ENCODE measurements at places on chromosomes 4 and X.
A peak's percentile ranks its signal among the peaks of the same experiment; 100 is the strongest.

- DNase-seq = no peak
Measured at GRCh38 chr4:154502111-154502510, 10.5 kb upstream of the DCHS2 start.

GRCh38 chrX:18924507-18925088 is 59.3 kb downstream of the PHKA2 start:
- no peak for DNase-seq

GRCh38 chr4:106266201-106266600 is 49.8 kb downstream of the TBCK start:
- DNase-seq = no peak

- no peak for DNase-seq
Measured at GRCh38 chr4:138199568-138200235, 42.4 kb downstream of the SLC7A11 start.

- DNase-seq = peak; percentile 10
Measured at GRCh38 chrX:19514791-19515614, at the start of gene MAP3K15. Gene MAP3K15 (minus strand): TSS chrX:19515508. CDS start chrX:19515261, 247 bp downstream.

- peak; percentile 39 for DNase-seq
Measured at GRCh38 chr4:26076000-26076587, 162.1 kb downstream of the SMIM20 start.

DNA sequence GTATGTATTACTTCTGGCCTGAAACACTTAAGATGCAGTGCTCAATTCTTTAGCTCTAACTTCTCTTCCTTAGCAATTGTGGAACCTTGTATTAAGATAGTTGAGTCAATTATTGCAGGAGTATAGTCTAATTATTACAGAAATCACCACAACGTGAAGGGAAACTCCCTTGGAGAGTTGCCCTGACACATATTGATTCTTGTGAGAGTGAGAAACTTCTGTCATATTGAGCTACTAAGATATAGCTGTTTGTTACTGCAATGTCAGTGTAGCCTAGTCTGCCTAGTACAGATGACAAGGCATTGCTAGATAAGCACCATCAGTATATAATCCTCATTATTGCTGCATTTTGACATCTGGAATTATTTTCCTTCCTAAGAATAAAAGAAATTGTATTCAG is 82.7 kb upstream of the TEX13C start:
- no peak for DNase-seq

DNA sequence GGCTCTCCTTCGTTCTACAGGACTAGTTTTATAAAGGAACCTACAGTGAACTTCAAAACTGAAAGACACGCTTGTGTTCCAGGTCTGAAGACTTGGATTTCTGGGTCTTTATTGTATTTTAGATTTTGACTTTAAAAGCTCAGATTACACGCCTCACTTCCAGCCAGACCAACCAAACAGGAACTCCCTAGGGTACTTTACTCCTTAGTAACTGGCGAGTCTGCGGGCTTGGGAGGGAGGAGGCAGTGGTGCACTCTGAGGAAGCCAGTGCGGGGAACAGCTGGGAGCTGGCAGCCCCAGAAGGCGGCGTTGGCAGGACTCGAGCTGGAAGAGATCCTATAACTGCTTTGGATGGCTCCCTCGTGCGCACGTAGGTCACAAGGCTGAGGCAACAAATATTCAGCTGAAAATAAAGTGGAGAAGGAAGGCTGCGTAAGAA is 391 bp upstream of the PHKA1 start:
- no peak for DNase-seq

DNA sequence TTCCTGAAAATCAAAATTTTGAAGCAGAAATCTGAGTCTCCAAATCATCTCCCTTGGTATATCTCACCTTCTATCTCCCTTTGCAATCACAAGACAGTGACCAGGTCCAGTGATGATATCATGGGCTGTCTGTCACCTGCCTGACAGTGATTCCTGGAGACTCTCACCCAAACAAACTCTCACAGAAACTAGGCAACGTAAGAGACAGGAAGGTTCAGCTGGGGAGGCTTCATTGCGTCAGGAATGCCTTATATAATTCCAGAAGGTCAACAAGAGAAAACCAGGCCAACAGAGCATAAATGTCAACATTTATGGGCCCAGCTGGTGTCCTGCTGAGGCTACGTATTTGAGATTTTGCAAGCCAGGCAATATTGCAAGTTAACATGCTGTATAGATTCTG is 412.7 kb downstream of the KCNIP4 start:
- DNase-seq = no peak

- no peak for DNase-seq
Measured at GRCh38 chrX:104877504-104877903, 311.5 kb downstream of the IL1RAPL2 start.

DNA sequence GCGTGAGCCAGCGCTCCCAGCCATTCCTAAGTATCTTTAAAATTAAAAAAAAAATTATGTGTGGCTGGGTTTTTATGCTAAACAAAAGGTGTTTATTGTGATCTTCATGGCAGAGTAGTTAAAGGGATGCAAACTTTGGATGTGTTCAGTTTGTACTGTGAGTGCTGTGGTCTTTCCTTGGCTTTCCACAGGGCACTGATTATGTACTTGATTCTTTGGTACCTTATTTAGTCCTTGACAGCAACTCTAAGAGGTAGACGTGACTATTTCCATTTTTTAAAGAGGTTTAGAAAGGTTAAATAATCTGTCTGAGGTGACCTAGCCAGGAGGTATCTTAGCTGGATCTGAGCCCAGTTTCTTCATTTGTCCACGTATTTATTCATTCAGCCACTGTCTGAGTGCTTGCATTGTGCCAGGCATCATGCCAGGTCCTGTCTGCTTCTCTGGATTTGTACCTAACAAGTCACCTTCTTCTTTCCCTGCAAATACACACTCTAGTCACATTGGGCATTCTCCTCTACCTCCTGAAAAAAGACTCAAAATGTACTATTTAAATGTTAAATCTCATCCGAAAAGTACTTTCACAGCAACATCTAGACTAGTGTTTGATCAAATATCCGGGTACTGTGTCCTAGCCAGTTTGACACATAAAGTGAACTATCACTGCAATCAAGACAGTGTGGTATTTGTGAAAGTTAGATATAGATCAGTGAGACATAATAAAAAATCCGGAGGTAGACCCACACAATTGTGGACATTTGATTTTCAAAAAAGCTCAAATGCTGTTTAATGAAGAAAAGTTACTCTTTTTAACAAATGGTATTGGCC is 31.5 kb downstream of the WWC2 start:
- DNase-seq = no peak

- no peak for DNase-seq
Measured at GRCh38 chr4:154030746-154031145, 241.9 kb upstream of the SFRP2 start.

DNA sequence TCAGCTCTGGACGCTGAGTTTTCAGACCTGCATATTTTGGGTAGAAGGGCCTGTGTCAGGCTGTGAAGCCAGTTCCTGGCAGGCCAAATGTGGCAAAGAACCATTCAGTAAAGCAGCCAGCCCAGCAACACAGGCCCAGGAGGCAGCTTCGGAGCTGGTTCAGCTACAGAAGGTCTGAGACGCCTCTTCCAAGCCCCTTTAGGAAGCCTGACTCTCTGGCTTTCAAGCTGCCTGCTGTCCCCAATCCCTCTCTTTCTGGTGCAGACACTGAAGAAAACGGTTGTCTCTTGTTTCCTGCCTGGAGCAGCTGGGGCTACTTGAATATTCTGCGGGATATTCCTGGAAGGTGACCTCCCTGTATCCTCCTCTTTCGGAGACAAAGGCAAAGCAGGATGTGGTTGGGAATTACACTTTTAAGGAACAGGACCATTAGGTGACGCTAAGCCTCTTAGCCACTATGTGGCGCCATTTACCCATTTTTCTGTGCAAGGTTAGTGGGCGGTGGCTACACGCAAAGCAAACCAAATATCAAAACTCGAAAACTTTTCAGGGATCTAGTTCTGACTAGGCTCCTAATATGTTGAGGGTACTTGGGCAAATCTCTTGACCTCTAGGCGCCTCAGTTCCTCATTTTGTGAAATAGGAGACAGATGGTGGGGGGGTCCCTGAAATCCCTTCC is 47.2 kb upstream of the LAS1L start:
- DNase-seq = peak; percentile 24

- no peak for DNase-seq
Measured at GRCh38 chrX:136684120-136684519, 36.2 kb downstream of the CD40LG start.

- no peak for DNase-seq
Measured at GRCh38 chrX:96756491-96756890, 71.8 kb downstream of the DIAPH2 start.

GRCh38 chr4:68176500-68176899 is 46.8 kb upstream of the TMPRSS11F start:
- no peak for DNase-seq

DNA sequence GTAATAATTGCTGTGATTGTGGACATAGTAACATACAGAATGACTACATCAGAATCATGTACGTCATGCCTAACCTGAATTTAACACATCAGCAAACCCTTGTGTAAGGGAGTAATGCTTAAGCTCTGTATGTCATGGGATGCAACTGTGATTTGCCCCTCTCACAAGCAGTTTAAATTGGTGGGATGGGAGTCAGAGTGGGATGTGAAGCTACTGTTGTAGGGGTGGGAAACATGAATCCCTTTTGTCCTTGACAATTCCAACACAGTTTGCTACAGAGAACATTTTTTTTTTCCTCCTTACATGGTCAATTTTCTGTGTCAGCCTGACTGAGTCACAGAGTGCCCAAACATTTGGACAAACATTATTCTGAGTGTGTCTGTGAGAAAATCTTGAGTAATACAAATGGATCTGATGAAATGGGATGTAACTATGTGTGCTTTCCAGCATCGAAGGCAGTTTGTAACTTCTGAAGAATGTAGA is 392.8 kb downstream of the GPM6A start:
- DNase-seq = no peak

DNA sequence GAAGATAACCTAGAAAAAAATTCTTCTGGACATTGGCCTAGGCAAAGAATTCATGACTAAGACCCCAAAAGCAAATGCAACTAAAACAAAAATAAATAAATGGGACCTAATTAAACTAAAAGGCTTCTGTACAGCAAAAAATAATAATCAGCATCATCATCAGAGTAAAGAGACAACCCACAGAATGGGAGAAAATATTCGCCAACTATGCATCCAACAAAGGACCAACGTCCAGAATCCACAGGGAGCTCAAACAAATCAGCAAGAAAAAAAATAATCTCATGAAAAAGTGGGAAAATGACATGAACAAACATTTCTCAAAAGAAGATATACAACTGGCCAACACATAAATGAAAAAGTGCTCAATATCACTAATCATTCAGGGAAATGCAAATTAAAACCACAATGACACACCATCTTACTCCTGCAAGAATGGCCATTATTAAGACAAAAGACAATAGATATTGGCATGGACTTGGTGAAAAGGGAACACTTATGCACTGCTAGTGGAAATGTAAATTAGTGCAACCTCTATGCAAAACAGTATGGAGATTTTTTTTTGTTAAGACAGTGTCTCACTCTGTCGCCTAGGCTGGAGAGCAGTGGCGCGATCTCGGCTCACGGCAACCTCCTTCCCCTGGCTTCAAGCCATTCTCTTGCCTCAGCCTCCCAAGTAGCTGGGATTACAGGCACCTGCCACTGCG is 29.9 kb downstream of the ELF2 start:
- DNase-seq = no peak

- no peak for DNase-seq
Measured at GRCh38 chrX:30196322-30196721, 19.0 kb upstream of the MAGEB2 start.

- no peak for DNase-seq
Measured at GRCh38 chrX:47864300-47864699, 27.6 kb downstream of the ZNF81 start.

- DNase-seq = no peak
Measured at GRCh38 chrX:149010013-149010852, 494.9 kb downstream of the IDS start.

GRCh38 chrX:132594129-132594528 is 105.3 kb upstream of the MBNL3 start:
- no peak for DNase-seq

DNA sequence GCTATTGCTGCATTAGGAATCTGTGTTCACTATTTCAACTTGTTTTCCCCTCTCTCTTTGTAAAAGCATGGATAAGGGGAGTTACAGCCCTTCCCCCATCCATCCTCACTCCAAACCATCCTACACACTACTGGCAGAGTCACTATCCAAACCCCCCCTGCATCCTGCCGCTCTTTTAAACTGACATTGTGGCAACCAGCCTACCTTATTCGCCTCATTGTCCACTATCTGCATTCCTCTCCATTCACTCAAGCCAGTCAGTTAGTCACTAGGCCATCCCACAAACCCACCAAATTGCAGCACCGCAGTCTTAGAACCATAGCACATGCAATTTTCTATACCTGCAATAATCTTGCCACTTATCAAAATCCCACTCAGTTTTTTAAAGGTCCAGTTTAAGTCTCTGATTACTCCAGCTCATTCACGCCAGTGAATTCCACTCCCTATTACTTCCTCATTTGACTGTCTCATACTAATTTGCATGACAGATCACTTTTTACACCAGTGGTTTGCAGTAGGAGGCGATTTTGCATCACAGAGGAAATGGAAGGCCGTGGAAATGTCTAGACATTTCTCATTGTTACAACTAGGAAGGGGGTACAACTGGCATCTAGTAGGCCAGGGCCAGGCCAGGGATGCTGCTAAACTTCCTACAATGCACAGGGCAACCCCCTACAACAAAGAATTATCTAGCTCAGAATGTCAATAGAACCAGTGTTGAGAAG is 181.8 kb downstream of the HS6ST2 start:
- no peak for DNase-seq

- DNase-seq = no peak
Measured at GRCh38 chr4:111778543-111778942, 366.7 kb upstream of the FAM241A start.

- no peak for DNase-seq
Measured at GRCh38 chrX:143437439-143437838, 79.8 kb downstream of the SPANXN3 start.

DNA sequence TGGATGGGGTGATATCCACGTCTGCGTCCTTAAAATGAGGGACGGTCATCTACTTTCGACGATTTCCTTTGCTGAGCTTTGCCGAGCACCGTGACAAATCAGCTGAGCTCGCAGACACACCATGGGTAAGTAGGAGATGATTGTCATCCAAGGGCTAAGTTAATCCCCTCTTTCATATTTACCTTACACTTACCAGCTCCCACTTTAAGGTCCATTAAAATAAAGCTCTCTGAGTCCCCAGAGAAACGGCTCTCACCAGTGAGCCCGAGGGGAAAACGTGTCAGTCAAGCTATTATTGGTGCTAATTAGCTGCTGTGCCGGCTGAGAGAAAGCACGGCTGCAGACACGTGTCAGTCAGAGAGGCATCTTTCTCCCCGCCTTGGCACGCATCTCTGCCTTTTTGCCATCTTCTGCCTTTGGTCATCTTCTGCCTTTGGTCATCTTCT is 72.2 kb downstream of the CRLF2 start:
- DNase-seq = no peak

GRCh38 chr4:165537028-165537648 is 158.3 kb downstream of the CPE start:
- DNase-seq = no peak

All from stimulated activated CD4-positive, alpha-beta T cell treated with anti-CD3 and anti-CD28 coated beads, Interleukin-4, amount 100 ng/mL, for 4 hours (primary cell).